Vagina (tissue), 2 donors: ENCODE measurements at places on chromosomes 7 and 10. TPM values are rescaled to one million over a fixed set of nuclear protein-coding genes. Genes with fewer than 3 reads are reported as not detected.
A peak's percentile ranks its signal among the peaks of the same experiment; 100 is the strongest.

DNA sequence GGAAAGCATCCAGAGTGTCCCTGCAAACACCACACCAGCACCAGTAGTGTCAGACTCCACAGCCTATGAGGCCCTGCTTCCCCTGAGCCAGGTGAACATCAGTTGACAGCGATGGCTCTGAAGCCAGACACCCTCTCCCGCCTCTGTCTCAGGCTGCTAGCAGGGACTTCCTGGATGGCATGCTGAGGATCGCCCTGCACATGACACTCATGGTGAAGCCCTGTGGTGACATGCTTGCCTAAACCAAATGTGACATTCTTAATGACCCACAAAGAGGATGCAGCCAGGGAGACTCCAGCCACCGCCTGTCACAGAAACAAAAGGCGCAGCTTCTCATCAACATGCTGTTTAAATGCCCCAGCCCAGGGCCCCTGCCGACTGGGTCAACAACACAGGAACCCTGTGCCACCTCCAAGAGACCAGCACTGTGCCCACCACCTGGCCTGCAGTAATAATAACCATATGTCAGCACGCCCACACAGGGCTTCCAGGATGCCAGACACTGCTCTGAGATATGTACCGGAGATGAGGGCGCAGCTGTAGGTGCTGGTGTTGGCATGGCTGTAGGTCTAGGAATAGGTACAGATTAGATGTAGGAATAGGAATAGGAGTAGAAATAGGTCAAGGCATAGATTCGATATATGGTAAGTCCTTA lies 81.3 kb downstream of the GRID1 start:
- peak; percentile 93 for DNase-seq

The GRB10 gene
- 48.6 TPM for total RNA-seq

The FMC1 gene
- 8.6 TPM for total RNA-seq

- no peak for DNase-seq
These were observed 389.2 kb downstream of the NXPH1 start for GRCh38 chr7:8822595-8822994.

The ENTPD7 gene
- 6.6 TPM for total RNA-seq
